ENCODE measurements at places on chromosomes 1 and 21. TPM values are rescaled to one million over a fixed set of nuclear protein-coding genes. Genes with fewer than 3 reads are reported as not detected.

The CALML6 gene
- total RNA-seq = 0.19 TPM

The MCOLN3 gene
- 0.28 TPM for total RNA-seq

The LCE1D gene
- not detected for total RNA-seq

The PCP4 gene
- not detected for total RNA-seq

The SLC9C2 gene
- not detected for total RNA-seq

The CORT gene
- total RNA-seq = not detected

The HOOK1 gene
- total RNA-seq = under 0.01 TPM

The LRRC7 gene
- under 0.01 TPM for total RNA-seq

The SYNJ1 gene
- total RNA-seq = 3.9 TPM

The VTCN1 gene
- total RNA-seq = not detected

The CASZ1 gene
- total RNA-seq = 0.56 TPM

The CSMD2 gene
- total RNA-seq = 0.56 TPM

Measured in regular cardiac myocyte (primary cell).